CD4-positive, alpha-beta T cell treated with Interleukin-10 for 1 hour (primary cell): ENCODE measurements at places on chromosomes 2 and 18.

DNA sequence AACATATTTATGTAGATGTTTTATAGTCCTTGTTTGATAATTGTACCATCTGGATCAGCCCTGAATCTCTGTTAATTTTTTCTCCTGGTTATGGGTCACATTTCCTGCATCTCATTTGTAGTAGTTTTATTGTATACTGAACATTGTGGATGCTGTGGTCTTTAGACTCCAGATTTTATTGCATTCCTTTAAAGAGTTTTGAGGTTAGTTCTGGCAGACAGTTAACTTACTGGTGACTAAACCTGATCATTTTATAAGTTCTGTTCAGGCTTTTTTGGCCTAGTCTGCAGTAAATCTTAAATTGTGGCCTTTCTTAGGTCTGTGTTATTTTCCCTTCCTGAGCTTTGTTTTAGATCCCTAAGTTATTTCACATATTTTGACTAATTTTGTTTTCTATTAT, 84.3 kb downstream of the FANCL start:
- no peak for DNase-seq

GRCh38 chr2:227921648-227922047, 50.2 kb downstream of the DAW1 start:
- DNase-seq, result no peak

- DNase-seq, result no peak
These were observed 18.5 kb downstream of the PHOSPHO2 start for GRCh38 chr2:169712791-169713227.

GRCh38 chr2:179237209-179237946, 27.3 kb downstream of the SESTD1 start:
- DNase-seq, result no peak

GRCh38 chr2:120794716-120795115, 59.0 kb downstream of the GLI2 start:
- no peak for DNase-seq

GRCh38 chr18:24055009-24055804, 40.7 kb downstream of the TTC39C start:
- DNase-seq, result no peak

DNA sequence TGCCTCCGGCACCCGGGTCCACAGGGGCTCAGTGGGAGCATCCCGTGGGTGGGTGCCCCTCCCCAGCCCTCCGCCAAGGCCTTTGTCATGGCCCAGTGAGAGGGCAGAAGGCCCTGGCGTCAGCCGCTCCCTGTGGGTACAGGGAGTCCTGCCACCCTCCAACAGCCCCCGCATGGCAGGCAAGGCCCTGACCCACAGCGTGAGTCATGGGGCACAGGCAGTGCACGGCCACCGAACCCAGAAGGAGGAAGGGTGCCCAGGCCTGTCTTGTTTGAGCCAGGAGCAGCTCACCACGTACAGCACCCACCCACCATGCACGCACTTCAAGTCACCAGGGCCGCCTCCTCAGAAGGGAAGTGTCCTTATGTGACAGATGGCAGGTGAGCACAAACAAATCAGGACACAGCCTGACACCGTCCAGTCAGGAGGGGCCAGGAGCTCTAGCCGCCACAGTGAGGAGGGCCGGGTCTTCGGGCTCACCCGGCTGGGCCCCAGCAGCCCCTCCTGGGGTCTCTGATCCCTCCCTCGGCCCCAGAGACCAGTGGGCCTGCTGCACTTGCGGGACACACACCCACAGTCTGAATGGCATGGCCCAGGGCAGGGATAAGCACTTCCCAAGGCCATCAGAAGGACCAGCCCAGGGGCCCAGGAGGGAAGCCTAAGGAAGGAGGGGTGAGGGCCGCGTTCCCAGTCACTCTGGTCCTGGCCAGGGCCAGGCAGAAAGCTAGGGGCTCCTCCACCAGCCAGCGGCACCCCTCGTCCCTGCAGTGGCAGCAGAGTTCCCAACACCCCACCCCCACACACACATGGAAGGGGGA, 25.8 kb downstream of the BIN1 start:
- DNase-seq, result peak; percentile 47

- no peak for DNase-seq
These were observed 2.3 kb downstream of the PTGR3 start for GRCh38 chr18:75206452-75207309.

DNA sequence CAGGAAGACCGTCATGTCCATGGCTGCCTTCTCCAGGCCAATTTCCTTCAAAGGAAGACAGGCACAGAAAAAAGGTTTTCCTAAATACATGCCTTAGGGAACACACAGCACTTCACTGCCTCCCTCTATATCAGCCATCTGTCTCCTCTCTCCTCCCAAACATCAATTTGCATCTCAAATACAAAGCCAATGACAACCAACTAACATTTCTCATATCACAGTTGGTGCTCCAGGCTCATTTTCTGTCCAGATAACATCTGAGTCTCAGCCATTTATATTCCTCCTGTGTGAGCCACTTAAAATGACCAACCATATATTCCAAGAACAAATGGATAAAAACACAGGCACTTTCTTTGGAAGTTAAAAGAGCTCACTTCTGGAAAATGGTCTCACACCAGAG, 62.5 kb upstream of the ACAA2 start:
- no peak for DNase-seq

DNA sequence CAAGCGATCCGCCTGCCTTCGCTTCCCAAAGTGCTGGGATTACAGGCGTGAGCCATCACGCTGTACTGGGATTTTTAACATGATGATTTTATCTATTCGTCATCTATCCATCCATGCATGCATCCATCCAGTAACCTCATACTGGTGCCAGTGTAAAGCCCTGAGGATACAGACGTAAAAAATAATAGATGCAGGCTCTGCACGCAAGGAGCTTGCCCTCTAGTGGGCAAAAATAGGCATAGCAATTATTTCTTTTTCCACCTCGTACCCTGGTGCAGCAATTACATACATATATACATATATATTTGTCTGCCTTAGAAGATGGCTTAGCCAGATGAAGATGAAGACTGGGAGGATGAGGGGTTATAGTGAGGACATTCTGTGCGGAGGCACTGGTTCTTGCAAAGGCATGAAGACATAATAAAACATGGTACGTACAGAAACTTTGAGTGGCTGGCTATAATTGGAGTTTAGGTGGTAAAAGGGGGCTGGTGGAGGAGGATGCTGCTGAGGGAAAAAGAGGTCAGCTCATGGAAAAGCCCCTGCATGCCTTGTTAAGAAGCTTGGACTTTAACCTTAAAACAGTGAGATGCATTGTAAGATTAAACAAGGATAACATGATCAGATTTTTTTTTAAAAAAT, 19.6 kb upstream of the RPIA start:
- DNase-seq, result peak; percentile 64

DNA sequence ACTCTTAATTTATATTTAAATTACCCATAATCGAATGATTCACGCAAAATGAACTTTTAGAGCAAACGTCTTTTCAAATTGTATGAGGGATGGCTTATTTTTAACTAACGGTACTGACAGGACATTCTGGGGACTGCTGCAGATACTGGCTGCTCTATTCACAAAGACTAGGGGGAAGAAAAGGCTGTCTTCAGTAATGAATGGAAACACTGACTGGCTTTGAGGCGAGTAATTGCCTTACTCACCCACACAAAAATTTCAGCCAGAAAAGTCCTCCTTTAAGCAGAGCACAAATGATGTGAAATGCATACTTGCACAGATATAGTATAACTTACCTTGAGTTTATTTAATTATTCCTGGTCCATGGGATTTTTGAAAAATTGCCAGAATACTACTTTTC, 852.6 kb downstream of the DPP10 start:
- DNase-seq, result no peak

- DNase-seq, result no peak
These were observed 213.0 kb downstream of the PHLPP1 start for GRCh38 chr18:62928326-62928725.

- DNase-seq, result no peak
These were observed 243.2 kb downstream of the GULP1 start for GRCh38 chr2:188534875-188535274.

DNA sequence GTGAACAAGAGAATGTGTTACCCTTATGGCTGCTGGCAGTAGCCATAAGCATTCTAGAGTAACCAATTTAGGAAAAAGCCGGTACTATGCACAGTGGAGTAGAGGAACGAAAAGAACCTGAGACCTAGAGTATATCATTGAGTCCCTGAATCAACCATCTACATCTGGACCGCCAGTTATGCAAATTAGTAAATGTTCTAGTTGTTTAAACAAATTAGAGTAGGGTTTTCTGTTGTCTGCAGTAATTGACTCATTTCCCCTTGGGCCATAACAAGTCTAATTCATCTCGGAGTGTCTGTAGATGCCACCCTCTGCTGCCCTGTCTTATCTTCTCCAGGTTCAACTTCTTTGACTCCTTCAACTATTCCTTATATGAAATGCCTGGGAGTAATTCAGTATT, 60.1 kb upstream of the CAPN13 start:
- DNase-seq, result no peak

GRCh38 chr2:71474744-71475397, 21.5 kb downstream of the DYSF start:
- DNase-seq, result no peak

DNA sequence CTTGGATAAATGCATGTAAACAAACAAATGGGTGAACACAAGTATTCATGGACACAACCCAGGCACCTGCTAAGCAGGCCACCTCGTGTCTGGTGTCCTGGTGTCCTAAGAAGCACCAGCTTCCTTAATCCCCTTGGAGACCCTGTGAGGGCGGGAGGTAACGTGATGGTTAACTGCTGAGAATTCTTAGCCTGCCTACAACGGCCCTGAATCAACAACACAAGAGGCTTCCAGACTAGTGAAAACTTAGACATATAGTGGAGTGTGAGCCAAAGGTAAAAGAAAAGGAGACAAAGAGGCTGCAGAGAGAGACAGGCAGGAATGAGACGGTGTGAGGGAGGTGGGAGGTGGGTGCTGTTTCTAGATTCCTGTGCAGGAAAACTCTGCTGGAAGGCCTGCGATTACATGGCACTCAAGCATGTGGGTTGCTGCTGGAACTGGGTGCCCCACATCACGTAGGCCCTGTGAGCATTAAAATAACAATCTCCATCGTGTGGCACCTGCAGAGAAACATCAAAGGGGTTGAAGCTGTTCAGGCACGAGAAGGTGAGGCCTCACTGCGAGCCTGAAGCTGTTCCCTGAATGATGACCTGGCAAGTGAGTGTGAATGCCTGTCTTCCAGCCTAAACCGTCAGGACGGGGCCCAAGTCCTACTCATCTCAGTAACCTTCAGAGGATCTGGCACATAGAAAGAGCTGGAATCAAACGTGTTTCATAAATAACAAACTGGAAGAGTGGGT, 64.2 kb downstream of the RPL37A start:
- DNase-seq, result no peak

GRCh38 chr2:239008677-239009588, 161.0 kb downstream of the TWIST2 start:
- DNase-seq, result no peak

GRCh38 chr18:31436825-31437224, 10.7 kb upstream of the DSG3 start:
- no peak for DNase-seq

DNA sequence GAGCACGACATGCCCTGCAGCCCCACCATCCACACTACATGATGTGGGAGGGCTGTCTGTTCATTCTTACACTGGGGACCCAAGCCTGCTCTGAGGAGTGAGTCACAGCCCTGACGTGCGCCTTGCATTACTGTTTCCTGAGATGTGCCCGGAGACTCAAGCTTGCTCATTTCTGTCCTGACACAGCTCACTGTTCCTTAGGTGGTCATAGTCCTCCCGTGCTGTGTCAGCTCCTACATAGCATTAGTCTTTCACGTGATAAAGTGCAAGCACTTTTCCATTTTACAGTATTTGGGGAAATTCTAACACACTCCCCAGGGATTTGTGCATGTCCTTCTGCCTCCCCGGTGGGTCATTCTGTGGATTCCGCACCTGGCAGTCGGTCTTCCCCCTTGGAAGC, 46.2 kb upstream of the TRIM43B start:
- no peak for DNase-seq

DNA sequence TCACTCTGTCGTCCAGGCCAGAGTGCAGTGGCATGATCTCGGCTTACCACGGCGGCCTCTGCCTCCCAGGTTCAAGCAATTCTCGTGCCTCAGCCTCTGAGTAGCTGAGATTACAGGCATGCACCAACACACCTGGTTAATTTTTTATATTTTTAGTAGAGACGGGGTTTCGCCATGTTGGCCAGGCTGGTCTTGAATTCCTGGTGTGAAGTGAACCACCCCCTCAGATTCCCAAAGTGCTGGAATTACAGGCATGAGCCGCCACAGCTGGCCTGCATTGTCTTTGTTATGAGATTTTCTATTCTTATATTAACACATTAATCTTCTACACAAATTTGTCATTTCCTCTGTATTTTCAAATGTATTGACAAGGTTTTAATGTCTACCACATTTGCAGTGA, 75.2 kb downstream of the SEPTIN10 start:
- no peak for DNase-seq

DNA sequence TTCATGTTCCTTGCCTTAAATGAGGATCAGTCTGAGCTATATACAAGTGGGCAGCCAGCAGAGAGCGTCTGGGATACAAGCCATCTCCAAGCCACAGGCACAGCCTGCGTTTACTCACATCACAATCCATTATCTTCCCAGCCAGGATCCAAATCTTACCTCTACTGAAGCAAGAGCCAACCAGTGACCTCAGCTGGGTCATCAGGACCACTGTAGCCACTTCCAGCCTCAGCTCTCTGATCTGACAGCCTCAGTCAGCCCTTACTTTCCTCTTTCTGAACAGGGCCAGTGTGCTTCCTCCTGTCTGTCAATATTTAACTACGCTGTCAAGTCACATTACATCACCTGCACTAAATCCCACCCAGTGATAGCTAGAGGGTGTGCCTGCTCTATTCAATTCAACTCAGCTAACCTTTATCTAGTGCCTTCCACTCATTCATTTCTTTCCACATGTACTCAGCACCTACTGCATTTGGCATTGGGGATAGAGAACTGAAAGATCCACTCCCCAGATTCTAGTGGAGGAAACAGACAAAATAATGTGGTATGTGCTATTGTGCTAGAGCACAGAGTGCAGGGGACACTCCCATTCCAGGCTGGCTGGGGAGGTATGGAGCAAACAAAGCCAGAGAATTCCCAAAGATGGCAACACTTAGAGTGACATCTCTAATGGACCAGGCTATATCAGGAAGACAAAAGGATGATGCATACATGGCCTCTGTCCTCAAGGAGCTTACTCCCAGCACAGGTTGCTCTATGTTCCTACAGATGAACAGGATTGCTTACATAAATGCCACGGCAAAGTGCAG, 146.5 kb downstream of the NCKAP5 start:
- DNase-seq, result no peak

GRCh38 chr2:232511336-232511890, 8.8 kb upstream of the PRSS56 start:
- no peak for DNase-seq

- no peak for DNase-seq
These were observed 177.7 kb upstream of the TWIST2 start for GRCh38 chr2:238670111-238670585.

GRCh38 chr2:227006189-227006897, 157.7 kb downstream of the COL4A4 start:
- no peak for DNase-seq

GRCh38 chr2:212843409-212844199, 305.0 kb upstream of the ERBB4 start:
- no peak for DNase-seq
